ENCODE measurements at places on chromosomes 11 and 22.

GRCh38 chr11:76839311-76839710 is 21.4 kb upstream of the ACER3 start:
- no peak for DNase-seq

DNA sequence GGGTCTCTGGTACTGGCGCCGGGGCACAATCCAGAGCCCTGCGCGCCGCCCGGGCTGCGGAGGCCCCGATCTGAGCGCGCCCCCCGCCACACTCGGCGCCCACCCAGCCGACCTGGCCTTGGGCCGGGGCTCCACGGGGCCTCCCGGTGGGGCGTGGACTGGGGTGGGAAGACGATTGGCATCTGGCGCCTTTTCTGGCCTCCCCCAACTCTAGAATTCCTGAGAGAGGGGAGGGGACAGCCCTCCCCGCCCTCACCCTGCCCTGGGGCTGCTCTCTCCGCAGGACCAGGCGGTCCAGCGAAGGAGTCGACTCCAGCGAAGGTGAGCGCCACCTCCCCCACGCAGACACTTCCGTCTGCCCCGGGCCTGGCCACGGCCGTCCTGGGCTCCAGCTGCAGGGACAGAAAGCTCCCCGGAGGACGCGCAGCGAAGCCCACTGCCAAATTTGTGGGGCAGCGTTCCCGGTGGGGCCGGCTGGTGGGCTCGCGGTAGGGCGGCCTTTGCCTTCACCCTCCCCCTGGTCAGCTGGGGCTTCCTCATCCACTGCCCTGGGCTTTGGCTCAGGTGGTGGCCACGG is 593 bp downstream of the SSH3 start:
- no peak for DNase-seq

- DNase-seq: no peak
These were observed 520.8 kb downstream of the INSC start for GRCh38 chr11:15635521-15635920.

DNA sequence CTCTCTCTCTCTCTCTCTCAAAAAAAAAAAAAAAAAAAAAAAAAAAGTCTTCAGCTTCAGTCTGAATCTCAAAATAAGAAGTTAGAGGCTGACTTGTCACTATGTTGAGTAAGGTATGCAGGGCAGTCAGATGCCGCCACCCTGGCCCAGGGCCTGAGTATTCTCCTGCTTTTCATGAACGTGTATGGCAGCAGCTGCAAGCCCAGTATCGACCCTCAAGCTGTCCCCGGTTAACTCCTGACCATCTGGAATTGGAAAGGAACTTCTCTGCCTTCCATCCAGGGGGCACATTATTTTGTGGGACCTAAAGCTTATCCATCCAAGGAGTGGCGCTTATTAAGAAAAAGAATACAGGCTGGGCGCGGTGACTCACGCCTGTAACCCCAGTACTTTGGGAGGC is 11.4 kb downstream of the MRGPRD start:
- DNase-seq: no peak

DNA sequence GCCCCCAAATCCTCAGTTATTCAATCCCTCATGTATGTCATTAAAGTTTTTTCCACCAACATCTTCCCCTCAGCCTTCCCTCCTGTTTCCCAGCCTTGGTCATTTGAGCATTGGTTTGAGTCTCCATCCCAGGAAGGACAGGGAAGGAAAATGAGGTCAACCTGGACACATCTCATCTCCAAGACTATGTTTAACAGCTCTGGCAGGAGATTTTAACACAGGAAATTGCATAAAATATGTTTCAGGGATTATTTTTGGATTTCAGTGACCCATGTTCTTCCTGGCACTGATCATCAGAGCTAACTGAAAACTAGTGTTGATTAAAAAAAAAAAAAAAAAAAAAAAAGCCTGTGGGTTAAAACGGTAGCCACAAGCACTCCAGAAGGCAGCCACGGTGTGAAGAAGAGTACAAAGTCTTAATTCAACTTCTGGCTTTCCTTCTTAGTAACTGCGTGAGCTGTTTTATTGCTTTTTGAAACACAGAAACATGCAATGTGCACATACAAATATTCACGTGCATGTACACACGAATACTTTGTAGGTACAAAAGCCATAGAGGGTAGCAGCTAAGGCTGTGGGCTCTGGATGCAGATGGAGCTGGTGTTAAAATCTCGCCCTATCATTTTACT is 164.4 kb upstream of the DDI1 start:
- no peak for DNase-seq

- DNase-seq: no peak
These were observed 34.5 kb downstream of the GLB1L2 start for GRCh38 chr11:134366254-134366653.

GRCh38 chr11:68932358-68932757 is 28.7 kb downstream of the IGHMBP2 start:
- no peak for DNase-seq

- DNase-seq: peak; percentile 49
These were observed 142.4 kb downstream of the DSCAML1 start for GRCh38 chr11:117654281-117655255.

DNA sequence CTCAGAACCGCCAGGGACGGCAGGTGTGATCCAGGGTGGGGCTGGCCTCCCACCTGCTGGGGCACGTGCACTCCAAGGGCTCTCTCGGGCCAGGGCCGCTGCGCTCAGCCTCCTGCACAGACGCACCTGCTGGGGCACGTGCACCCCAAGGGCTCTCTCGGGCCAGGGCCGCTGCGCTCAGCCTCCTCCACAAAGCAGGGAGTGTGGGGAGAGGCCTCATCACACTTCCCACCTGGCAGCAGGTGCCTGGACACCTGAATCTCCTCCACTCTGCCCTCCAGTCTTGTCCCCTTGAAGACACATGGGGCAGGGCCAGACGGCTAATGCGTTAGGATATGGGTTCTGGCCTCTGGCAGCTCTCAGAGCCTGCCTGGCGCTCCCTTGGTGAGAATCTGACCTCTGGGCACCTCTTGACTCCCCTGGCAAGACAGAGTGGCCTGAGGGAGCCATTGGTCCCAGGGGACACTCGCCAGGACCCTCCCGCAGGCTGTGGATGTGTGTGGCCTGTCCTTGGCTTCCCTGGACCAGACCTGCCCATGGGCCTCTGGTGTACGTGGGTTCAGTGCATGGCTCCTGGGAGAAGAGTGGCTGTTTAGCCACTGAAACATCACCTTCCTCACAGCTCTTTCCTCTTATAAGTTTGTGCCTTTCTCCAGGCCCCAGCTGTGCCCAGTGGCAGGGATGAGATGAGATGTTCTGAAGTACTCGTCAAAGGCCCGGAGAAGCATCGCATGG is 73.5 kb downstream of the BRD1 start:
- DNase-seq: no peak

- no peak for DNase-seq
These were observed 8.1 kb downstream of the SLC17A6 start for GRCh38 chr11:22346282-22346681.

DNA sequence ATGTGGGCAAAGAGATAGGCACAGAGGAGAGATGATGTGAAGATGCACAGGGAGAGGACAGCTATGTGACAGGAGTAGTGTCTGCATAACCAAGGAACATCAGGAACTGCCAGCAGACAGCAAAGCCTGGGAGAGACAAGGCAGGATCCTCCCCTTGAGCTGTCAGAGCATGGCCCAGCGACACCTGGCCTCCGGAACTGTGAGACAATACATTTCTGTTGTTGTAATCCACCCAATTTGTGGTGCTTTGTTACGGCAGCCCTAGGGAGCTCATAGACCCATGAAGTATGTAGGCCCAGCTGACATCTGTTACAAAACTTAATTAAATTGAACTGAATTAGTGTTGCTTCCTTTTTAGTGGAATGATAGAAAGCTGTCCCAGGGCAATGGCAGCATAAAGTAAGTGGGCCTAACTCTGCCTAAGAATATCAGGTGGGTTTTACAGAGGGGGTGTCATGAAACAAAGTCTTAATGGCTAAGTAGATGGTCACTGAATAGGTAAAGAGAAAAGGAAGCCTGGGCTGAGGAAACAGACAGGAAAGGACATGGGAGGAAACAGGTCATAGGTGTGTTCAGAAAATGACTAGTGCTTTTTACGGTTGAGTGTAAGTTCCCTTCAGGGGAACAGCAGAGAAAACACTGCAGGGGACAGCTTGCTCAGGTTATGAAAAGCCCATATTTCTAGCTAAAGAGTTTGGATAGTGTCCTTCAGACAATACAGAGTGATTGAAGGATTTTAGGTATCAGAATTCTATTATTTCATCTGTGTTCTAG is 24.8 kb downstream of the RASSF10 start:
- DNase-seq: no peak

DNA sequence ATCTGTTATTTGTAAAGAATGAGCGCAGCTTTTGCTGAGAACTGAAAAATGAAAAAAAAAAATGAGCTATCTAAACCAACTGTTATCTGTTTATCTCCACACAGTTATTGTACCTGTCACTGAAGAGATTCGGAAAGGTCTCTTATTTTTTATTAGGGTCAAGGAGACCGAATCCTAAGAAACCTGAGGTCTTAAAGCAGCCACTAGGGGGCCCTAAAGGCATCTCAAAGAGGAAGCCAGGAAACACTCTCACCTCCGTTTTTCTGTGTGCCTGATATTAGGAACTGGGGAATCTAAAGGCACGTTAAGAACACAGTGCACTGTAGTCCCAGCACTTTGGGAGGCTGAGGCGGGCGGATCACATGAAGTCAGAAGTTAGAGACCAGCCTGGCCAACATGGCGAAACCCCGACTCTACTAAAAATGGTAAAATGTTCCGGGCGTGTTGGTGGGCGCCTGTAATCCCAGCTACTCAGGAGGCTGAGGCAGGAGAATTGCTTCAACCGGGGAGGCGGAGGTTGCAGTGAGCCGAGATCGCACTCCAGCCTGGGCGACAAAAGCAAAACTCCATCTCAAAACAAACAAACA is 3.5 kb upstream of the LARGE1 start:
- peak; percentile 80 for DNase-seq

DNA sequence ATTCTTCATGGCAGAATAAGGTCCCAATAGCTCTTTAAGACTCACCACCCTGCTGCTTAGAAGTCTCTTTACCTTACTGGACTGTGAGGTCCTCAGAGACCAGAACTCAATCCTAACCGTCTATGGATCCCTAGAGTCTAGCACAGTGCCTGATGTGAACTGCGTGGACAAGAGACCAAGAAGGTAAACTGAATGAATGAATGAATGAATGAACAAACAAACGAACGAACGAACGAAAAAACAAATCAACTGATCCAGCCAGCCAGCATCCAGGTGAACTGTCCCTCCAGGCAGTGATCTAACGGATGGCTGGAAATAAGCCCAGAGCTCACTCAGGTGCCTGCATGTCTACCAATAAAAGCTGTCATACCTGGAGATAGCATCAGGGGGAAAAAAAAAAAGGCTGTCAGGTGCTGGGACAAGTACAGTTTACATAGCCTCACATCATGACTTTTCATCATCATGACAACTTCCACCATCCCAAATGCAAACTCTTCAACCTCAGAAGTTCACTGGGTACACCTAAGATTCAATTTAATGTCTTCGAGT is 59.8 kb downstream of the PACSIN2 start:
- DNase-seq: no peak

- DNase-seq: no peak
These were observed 1.4 kb downstream of the CLDN5 start for GRCh38 chr22:19522881-19523239.

DNA sequence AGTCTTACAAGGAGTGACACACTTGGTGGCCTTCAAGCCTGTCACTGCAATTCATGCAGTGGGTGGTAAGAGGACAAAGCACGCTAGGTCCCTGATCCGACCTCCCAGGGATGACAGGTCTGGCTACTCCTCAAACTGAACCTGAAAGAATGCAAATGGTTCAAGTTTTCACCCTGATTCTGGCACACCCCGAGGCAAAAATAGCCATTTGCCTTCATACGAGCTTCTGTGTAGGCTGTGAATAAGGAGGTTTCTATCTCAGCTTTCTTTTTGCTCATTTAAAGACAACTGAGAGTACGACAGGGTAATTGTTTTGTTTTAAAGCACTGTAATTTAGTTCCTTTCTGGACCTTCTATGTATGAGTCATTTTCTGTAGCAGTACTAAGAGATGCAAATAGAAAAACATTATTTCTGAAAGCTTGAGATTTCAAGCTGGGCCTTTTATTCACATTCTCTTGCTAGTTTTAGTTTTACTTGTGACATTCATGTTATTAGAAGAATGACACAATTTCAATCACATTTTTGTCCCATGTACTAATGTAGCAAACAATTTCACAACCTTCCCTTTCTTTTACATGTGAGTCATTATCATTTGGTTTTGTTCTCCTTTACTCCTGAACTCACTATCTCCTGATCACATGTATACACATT is 56.6 kb upstream of the FDX1 start:
- no peak for DNase-seq

DNA sequence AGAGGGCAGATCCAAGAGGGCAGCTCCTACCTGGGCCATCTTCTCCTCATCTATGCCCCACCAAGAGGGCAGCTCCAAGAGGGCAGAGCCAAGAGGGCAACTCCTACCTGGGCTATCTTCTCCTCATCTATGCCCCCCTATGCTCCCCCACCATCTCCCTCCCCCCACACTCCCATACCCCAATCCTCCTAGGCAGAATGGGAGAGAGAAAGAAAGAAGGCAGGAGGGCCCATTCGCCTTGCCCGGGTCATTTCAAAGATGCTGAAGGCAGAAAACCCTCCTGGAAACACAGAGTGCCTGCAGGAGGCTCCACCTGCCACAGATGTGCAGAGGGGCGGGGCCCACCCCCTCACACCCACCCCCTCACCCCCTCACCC is 78.5 kb downstream of the BUD13 start:
- no peak for DNase-seq

DNA sequence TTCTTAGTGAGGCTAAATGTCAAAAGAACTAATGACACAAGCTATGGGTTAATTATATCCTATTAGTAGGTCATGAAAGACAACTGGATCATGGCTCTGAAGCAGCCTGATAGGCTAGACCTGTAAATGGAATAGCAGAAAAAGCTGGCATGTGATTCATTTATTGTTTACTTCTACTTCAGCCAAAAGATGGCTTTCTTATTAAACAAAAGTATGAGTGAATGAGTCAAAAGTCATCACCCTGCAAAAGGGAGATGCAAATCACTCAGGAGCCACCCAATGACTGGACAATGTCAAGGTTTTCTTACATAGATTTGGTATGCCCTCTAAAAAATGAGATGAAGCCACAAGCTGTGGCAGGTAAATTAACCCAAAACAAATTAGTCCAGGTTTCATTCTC is 138.0 kb downstream of the TRPC6 start:
- DNase-seq: no peak

DNA sequence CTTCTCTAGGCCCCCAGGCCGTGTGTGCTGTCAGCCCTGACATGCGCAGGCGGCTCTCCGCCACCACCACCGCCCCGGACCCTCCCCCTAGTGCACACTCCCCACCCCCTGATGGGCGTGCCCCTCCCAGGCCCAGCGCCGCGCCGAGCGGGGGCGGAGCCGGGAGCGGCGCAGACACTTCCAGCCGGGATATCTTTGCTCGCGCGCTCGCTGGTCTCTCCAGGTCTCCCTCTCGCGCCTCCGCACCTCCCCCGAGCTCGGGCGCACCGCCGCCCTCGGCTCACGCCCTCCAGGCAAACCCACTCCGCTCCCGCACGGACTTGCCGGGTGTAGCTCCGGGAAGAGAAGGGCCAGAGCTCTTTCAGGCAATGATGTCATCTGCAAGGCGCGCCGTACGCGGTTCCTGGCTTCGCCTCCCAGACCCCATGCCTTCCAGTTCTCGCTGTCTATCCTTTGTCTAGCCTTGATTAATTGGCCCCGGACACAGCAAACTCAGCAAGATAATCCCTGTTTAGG is at the start of gene SCN3B:
Gene SCN3B, minus strand, starts transcription at position 59 of the 516 bp plus-strand sequence. CDS start 823 bp downstream, outside the sequence.
- DNase-seq: peak; percentile 40

GRCh38 chr11:78802058-78802761 is 227.5 kb upstream of the NARS2 start:
- DNase-seq: no peak

- DNase-seq: no peak
These were observed 593.7 kb upstream of the LUZP2 start for GRCh38 chr11:23903044-23903704.

GRCh38 chr11:126682590-126682989 is 318.0 kb downstream of the KIRREL3 start:
- DNase-seq: no peak

Measured in NCI-H1694 (cell line).